ENCODE measurements at places on chromosomes 1 and 21.

- no peak for DNase-seq
Measured at GRCh38 chr1:81808760-81809159, 8.0 kb downstream of the ADGRL2 start.

DNA sequence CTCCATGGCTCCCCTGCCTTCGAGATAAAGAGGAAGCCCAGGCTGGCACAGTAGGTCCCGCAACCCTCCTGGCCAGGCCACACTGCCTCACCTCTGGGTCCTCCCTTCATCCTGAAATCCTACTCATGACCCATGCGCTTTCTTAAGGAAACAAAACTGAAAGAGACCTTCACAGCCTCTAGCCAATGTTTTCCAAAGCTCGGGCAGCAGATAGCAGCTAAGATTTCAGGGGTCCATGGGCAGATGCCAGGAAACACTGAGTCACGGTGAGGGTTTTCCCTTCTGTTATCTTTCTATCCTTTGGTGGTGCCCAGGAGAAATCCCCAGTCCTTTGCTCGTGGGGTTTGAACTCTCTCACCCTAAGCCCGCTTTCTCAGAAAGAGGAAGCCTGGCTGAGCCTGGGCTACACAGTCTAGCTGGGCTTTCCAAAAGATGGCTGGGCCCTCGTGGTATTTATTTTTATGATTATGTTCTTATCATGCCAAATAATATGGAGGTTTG, 26.6 kb downstream of the TTC39A start:
- no peak for DNase-seq

- no peak for DNase-seq
Measured at GRCh38 chr1:91884459-91885212, 1.3 kb downstream of the TGFBR3 start.

DNA sequence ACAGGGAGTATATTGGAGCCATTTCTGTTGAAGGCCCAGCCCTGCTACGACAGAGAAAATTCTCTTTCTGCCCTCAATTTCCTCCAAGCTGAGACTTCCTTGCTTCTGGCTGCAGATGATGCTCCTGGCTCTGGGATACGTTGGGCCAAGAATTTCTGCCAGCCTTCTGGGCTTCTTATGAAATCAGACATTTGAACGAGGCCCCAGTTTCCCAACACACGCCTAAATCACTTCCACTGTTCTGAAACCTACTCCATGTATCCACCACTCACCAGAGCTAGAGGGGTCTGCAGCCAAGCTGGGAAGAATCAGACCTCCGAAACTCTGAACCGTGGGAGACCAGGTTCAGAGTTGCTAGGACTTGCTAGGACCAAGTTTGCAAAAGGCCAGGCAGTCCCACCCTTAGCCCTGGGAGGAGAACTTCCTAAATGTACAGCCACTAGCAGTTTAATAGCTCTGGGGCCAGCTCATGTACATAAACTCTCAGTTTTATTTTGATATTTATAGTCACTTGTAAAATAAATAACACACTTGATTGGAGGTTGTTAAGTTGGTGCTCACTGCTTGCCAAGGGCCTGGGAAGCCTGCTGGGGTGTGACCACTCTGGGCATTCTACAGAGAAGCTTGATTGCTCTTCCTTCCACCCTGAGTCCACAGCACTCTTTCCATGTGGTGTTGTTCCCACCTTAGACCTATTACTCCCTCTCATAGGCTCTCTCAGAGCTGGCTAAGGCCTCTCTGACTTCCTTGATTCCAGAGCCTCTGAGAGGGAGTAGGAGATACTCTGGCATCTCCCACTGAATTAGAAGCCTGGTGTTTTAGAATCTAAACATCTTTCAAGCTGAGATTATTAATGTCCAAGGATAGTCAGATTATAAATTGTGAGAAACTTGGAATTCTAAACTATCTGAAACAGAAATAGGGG, 83.4 kb upstream of the TRABD2B start:
- no peak for DNase-seq

GRCh38 chr1:199242147-199242546, 603.3 kb downstream of the PTPRC start:
- DNase-seq: no peak

DNA sequence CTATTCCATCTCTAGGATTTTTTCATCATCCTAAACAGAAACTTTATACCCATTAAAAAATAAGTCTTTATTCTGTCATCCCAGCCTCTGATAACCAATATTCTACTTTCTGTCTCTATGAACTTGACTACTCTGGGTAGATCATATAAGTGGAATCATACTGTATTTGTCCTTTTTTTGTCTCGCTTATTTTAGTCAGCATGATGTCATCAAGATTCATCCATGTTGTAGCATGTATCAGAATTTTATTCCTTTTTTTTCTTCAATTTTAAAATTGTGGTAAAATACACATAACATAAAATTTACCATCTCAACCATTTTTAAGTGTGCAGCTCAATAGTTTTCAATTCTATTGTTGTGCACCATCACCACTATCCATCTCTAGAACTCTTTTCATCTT, 90.0 kb downstream of the SYT14 start:
- no peak for DNase-seq

- no peak for DNase-seq
Measured at GRCh38 chr1:180892272-180892671, 20.4 kb upstream of the KIAA1614 start.

DNA sequence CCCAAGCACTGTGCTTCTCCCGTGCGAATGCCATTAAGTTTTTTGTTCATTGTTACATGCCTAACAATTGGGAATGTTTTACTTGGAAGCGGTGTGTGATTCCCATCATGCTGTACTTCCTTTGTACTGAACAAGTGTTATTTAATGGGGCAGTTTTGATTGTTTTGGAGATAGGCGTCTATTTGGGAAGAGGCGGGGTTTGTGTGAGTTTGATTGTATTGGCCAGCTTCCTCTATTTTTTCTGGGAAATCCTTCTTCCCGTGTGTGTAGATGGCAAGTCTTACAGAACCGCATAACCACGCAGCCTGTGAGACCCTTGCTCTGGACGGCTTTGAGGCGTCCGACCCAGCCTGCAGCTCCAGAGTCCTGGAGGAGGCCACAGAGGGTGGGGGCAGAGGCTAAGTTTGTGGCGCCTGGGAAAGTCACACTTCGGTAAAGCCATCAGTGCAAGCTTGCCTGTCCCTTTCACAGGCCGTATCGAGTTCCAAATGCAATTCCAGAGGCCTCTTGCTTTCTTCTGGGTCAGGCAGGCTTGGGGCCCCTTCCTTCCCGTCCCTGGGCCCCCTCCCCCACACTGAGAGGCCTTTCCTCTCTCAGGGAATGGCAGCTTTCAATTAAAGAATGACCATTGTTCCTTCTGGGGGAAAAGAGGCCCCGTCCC, 210.3 kb downstream of the TOMM20 start:
- DNase-seq: no peak

DNA sequence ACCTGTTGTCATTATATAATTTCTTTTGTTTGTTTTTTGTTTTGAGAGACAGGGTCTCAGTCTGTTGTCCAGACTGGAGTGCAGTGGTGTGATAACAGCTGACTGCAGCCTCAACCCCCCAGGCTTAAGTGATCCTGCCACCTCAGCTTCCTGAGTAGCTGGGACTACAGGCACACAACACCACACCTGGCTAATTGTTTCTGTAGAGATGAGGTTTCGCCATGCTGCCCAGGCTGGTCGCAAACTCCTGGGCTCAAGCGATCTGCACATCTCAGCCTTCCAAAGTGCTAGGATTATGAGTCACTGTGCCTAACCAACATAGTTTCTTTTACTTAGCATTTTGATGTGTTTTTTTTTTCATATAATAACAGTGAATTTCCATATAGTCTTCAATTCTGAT, 50.4 kb upstream of the FCRL4 start:
- DNase-seq: no peak

DNA sequence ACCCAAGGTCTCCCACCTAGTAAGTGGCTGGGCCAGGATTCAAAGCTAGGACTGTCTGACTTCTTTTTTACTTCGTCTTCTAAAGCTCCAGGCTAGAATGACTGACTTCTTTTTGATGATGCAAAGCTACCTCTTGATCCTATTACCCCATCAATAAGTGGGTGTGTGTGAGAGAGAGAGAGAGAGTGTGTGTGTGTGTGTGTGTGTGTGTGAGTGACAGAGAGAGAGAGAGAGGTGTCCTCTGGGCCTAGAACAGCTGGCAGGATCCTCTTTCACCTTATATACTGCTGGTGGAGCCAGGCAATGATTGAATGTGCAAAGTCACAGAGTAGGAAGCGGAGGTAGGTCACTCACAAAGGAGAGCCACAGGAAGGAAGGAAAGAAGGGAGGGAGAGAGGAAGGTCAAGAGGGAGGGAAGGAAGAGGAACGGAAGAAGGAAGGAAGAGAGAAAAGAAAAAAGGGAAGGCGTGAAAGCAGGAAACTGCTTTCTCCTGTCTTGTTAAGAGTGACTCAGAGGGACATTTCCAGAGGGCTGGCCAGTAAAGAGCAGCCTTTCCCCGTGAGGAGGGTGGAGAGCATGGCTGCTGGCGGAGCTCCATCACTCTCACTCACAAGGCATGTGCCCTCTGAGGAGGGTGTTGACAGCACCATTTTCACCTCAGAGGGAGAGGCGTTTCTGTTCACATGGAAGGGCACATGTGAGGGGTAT, 68.9 kb downstream of the CDC7 start:
- no peak for DNase-seq

GRCh38 chr1:196873385-196873784, 14.5 kb upstream of the CFHR4 start:
- DNase-seq: no peak

DNA sequence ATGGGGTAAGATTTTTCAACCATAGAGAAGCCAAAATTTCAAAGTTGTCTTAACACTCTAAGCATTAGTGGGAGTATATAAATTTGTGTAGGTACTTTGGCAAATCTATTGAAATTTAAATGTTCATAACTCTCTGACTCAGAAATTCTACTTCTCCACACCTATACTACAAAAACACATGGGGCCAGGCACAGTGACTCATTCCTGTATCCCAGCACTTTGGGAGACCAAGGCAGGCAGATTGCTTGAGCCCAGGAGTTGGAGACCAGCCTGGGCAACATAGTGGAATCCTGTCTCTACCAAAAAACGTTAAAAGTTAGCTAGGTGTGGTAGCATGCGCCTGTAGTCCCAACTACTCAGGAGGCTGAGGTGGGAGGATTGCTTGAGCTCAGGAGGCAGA, 41.3 kb upstream of the RAVER2 start:
- DNase-seq: no peak

GRCh38 chr1:160328184-160328583, 14.9 kb downstream of the COPA start:
- DNase-seq: no peak

- DNase-seq: no peak
Measured at GRCh38 chr1:167676916-167677848, 44.6 kb upstream of the MPZL1 start.

GRCh38 chr1:222546548-222547259, 1.2 kb downstream of the HHIPL2 start:
- DNase-seq: no peak

GRCh38 chr1:226871636-226872327, 1.4 kb downstream of the PSEN2 start:
- DNase-seq: no peak

- DNase-seq: no peak
Measured at GRCh38 chr1:171904778-171905450, 63.6 kb downstream of the DNM3 start.

- no peak for DNase-seq
Measured at GRCh38 chr1:53321366-53321765, 6.5 kb downstream of the LRP8 start.

DNA sequence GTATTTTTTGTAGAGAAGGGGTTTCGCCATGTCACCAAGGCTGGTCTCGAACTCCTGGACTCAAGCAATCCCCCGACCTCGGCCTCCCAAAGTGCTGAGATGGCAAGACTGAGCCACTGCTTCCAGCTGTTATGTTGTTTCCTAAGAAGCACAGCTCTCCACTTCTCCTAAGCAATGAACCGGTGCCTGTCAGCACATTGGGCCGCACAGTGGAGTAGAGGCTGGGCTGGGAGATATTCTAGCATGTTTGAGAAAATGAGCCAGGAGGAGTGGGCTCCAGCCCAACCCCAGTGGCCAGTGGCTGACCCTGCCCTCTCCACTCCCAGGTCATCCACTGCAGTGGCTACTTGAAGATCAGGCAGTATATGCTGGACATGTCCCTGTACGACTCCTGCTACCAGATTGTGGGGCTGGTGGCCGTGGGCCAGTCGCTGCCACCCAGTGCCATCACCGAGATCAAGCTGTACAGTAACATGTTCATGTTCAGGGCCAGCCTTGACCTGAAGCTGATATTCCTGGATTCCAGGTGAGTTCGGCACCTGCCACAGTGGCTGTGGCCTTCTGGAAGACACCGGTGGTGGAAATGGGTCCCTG, 27.0 kb downstream of the SIM2 start:
- no peak for DNase-seq

GRCh38 chr1:212607206-212607912, 1.2 kb upstream of the ATF3 start:
- DNase-seq: no peak

GRCh38 chr1:198934901-198935305, 296.1 kb downstream of the PTPRC start:
- no peak for DNase-seq

- no peak for DNase-seq
Measured at GRCh38 chr1:26703478-26703877, 7.7 kb downstream of the ARID1A start.

GRCh38 chr1:89022167-89022959, at the start of gene GBP3:
TSS of gene GBP3 (minus strand) at chr1:89022866. CDS start at chr1:89020721, 2,145 bp downstream.
- DNase-seq: no peak

GRCh38 chr1:198157847-198158725, 1.3 kb downstream of the NEK7 start:
- DNase-seq: no peak

DNA sequence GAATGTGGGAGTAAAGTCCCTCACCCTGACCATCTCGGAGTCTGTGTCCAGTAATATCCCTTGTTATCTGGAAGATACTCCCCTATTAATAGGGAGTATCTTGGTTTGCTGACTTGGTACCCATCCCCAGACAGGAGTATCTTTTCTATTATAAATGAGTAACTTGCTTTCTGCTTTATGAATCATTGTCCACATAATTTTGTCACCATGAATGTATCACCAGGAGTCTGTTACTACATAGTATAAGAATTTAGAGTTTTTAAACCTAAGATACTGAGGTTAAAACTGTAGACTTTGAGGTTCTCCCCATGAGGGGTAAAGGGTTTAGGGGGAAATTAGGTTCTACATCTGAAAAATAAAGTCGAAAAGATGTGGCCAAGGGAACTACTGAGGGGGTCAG, 175.6 kb downstream of the FCRL5 start:
- DNase-seq: no peak

- no peak for DNase-seq
Measured at GRCh38 chr1:234206651-234207284, 166.5 kb upstream of the COA6 start.

DNA sequence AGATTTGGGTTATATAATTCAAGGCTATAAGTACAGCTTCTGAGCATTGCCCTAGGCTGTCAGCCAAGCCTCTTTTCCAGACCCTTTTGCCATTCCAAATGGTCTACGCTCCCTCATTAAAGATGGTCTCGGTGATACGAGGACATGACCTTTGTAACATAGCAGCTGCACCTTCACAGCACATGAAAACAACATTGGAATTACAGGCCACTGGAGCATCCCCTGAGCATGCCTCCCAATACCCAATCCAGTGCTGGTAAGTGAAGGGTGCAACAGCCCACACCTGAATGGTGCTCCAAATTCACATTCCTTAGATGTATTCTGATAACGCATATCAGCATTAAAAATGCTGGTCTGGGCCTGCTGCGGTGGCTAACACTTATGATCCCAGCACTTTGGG, 20.1 kb upstream of the PTPRF start:
- DNase-seq: no peak

Measured in D341Med (cell line).